ENCODE measurements at places on chromosomes 13 and 19.

- DNase-seq = no peak
Measured at GRCh38 chr13:87925006-87925405, 253.8 kb downstream of the SLITRK5 start.

- no peak for DNase-seq
Measured at GRCh38 chr13:28136916-28137315, 1.4 kb upstream of the PAN3 start.

GRCh38 chr19:28427376-28428083, 785.4 kb downstream of the UQCRFS1 start:
- DNase-seq = no peak

- DNase-seq = no peak
Measured at GRCh38 chr13:110418944-110419343, 111.9 kb downstream of the COL4A2 start.

- no peak for DNase-seq
Measured at GRCh38 chr13:109684084-109684823, 102.1 kb downstream of the IRS2 start.

GRCh38 chr13:39877134-39877533, 221.7 kb downstream of the COG6 start:
- no peak for DNase-seq

DNA sequence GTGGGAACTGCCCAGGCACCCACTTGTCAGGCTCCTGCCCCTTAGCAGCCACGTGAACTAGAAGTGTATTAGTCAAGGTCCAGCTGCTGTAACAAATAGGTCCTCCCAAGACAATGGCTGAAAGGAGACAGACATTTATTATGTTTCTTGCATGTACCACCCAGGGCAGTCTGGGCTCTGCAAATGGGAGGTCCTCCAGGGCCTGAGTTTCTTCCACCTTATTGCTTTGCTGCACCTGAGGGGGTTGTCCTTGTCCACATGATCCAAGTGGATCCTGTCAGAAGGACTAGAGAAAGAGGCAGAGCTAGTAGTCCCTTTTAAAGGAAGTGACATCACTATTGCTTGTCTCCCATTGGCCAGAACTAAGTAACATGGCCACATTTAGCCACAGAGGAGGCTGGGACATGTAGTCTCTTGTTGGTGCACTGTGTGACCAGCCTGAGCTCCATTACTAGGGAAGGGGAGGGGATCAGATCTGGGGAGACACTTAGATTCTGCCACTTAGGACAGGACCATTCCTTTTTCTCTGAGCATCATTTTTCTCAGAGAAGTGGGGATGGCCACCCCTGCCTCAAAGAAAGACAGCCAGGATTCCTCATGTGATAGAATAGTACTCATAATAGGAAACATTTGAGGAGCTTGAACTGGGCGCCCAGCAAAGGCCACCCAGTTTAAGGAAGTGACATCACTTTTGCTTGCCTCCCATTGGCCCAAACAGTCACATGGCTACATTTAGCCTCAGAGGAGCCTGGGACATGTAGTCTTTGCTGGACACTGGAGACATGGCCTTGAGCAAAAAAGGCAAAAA, 15.1 kb downstream of the CC2D1A start:
- peak; percentile 33 for DNase-seq

DNA sequence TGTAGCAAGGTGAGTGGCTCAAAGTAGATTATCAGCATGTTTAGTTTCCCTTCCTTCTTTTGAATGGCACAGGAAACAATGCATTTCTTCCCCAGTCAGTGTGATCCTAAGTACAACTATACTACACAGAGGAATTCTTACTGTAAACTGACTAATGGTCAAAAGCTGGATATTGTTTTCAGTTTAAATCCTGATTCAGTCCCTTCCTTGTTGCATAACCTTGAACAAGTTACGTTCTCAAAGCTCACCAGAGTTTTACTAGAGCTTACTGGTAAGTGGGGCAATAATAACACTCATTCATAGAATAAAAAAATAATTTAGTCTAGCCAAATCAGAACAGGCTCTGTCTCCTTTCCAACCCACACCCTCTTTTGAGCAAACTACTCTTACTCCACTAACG, 180.1 kb downstream of the POSTN start:
- DNase-seq = no peak

GRCh38 chr13:67119481-67119894, 110.6 kb downstream of the PCDH9 start:
- no peak for DNase-seq

- no peak for DNase-seq
Measured at GRCh38 chr13:66348745-66349690, 881.1 kb downstream of the PCDH9 start.

GRCh38 chr13:45705918-45706317, 3.8 kb downstream of the CBY2 start:
- peak; percentile 62 for DNase-seq

DNA sequence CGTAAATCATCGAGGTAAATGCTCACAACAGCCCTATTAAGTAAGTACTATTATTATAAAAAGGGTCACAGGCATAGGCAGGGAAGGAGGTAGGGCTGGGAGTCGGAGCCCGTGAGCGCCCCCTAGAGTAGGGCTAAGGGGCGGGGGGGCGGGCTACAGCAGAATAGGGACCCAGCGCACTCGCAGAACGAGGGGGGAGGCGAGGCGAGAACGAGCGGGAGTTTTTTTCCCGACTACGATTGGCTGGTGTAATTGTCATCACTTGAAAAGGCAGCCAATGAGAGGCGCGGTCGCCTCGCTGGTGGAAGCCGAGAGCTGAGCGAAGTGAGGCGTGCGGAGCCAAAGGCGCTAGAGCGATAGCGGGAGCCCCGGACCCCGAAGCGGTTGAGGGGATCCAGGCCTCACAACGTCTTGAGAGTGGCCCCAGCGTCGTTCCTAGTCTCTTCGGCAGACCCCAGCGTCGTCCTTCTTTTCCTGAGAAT, 24.2 kb downstream of the KEAP1 start:
- DNase-seq = no peak

DNA sequence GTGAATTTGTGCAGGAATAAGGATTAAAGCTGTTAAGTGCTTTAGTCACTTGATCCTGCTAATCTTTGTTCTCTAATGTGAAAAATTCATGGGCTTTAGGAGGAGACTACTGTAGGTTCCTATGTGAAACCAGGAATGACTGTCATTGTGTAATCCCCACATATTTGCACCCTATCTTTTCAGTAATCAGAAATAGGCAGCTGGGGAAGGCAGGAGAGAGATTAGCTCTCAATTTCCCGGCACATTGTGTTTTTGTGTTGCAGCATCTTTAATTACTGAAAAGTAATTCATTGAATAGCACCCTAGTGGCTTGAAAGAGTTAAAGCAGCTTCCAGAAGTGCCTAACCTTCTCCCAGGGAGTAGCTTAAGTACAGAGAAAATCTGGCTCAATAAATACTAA, 282.9 kb downstream of the OLFM4 start:
- no peak for DNase-seq

DNA sequence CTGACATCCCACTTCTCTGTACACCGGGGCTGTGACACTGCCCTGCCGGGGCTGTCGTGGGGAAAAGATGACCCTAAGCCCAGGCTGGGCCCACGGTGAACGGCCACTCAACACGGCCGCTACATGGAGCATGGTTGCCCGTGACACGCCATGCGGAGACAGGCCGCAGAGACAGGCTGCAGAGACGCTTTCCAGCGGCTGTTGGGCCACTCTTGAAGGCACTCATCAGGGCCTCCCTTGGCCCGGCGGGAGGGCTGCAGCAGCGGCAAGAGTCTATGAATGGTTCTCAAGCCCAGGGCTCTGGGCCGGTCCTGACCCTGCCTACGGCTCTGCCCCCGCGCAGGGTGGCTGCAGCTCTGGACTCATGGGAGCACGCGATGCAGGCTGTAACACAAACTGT, 22.1 kb downstream of the ADPRHL1 start:
- DNase-seq = no peak

GRCh38 chr19:3508771-3509535, 2.8 kb downstream of the FZR1 start:
- DNase-seq = no peak

DNA sequence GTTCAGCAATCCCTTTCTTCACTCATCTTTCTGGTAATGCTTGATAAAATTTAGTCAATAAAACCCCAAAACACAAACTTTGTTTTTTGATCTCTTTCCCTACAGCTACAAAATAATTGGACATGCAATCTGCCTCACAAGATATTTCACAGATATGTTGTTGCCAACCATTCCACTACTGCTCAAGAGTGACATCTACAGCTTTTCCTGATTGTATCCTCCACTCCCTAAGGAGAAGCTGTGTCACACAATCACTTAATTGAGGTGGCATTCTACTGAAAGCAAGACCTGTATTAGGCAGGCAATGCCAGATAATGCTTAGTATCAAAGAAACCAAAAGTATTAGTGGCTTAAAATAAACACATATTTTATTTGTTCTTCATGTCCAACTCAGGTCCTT, 1646.2 kb upstream of the SPRY2 start:
- no peak for DNase-seq

- DNase-seq = no peak
Measured at GRCh38 chr13:45310341-45311131, 30.4 kb downstream of the TPT1 start.

DNA sequence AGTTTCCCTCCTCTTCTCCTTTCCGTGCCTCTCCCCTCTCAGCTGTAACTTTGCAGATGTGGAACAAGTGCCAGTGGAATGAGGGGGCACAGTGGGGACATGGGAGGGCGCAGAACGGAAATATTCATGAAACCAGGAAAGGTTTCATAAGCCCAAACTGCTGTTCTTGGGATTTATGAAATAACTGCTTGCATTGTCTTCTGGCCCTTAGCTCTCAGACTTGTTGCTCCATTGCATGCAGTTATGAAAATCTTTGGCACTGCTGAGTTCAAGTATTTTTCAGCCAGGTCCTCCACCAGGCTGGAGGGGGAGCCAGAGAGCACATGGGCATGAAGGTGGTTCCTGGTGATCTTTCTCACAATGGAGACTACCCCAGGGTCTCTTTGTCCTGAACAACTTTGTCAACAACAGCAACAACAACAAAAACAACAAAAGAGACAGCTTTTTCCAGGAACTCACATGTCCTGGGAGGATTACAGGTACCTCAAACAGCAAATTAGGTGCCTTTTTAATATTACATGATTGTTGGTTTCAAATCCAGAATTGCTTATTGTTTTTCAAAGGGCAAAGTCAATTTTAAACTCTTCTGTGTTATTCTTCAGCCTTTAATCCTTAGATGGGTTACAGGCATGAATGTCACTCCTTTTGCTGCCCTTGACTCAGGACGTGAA, 1.5 kb downstream of the RGCC start:
- DNase-seq = no peak

- DNase-seq = no peak
Measured at GRCh38 chr19:41097302-41097701, 9.1 kb downstream of the CYP2A13 start.

GRCh38 chr19:54153731-54154326, 5.7 kb downstream of the LENG1 start:
- no peak for DNase-seq

DNA sequence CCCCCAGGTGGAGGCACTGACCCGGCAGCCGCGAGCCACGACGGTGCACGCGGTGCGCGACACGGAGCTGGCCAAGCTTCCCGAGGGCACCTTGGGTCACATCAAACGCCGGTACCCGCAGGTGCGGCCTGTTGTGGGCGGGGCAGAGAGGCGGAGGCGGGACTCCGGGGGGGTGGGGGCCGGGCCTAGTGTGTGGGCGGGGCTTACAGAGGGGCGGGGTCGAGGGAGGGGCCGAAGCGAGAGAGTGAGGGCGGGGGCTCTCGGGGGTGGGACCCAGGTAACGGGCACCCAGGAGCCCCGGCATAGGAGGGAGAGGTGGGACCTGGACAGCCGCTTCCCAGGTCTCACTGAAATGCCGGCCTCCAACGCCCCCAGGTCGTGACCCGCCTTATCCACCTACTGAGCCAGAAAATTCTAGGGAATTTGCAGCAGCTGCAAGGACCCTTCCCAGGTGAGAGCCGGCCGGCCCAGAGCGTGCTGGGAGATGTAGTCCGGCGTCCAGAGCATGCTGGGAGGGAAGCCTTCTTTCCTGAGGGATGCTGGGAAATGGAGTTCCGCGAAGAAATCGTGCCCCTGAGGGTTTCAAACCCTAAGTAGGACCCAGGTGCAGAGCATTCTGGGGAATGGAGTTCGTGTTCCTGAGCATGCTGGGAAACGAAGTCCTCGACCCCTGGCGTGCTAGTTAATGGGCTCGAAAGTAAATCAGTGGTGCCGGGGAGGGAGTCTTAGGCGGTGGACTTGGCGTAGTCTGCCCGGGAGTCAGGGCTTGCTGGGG, 15.7 kb downstream of the PNPLA6 start:
- DNase-seq = no peak

- DNase-seq = no peak
Measured at GRCh38 chr19:57903618-57904184, 12.7 kb downstream of the ZNF417 start.

- no peak for DNase-seq
Measured at GRCh38 chr13:45472171-45472705, 7.5 kb downstream of the COG3 start.

GRCh38 chr13:83975655-83976165, 93.4 kb upstream of the SLITRK1 start:
- no peak for DNase-seq

GRCh38 chr19:7263066-7263465, 31.1 kb downstream of the INSR start:
- no peak for DNase-seq

DNA sequence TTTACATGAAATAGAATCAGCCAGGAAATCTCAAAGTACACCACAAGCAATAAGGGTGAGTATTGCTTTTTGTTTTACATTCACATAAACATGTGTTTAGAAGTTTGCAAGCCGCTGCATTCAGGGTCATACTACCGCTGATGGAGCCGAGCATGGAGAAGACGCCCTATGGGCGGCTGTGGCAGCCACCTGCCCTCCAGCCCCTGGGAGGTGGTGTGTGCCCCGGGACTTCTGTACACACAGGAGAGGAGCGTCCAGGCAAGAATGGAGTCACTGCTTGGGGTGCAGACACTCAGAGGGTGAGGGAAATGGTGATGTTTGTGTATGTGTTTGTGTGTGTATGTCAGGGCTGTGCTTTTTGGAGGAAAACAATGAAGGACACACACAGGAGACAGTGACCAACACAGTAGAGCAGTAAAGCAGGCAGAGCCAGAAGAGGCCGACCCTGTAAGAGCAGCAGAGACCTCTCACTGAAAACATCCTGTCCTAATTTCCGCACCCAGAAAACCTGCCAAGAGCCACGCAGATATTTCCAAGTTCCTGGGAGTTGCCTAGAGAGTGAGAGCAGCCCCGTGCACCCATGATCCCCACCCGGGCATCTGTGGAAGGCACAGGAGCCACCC, 108.1 kb upstream of the GJB6 start:
- no peak for DNase-seq

DNA sequence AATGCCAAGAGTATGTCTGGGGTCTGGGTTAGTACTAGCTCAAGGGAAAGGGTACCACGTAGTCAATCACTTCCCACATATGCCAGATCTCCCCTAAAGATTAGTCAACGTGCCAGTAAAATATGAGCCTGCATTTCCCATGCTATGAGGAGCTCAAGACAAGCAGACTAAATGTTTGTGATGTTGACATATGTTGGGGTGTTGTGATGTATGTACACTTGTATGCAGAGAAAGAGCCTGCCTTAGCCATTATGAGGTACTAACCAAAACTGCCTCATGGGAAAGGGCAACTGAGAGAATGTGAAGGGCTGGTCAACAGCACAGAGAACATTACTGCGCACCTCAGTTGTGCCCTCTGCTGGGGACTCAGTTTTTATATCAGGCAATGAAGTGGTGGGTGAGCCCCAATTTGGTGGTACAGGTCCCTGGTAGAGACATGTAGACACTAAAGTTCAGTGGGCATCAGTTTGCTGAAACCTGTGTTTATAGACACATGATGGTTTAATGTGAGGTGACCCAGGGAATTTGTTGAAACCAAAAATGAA, 287.0 kb downstream of the DCT start:
- DNase-seq = no peak

GRCh38 chr13:24654741-24655140, 25.5 kb upstream of the ATP12A start:
- DNase-seq = no peak

GRCh38 chr19:34600366-34600765, 76.6 kb downstream of the SCGB2B2 start:
- DNase-seq = no peak
